Right lung (tissue), 10 donors: ENCODE measurements at places on chromosomes 7 and 10. TPM values are rescaled to one million over a fixed set of nuclear protein-coding genes. Genes with fewer than 3 reads are reported as not detected.

Gene HMX3
- not detected for polyA plus RNA-seq

Gene SPDYE9
- 0.49 TPM for polyA plus RNA-seq

Gene GNG11
- polyA plus RNA-seq: 40.9 TPM

Gene HSPA12A
- polyA plus RNA-seq: 12.8 TPM

Gene AKR1C8
- polyA plus RNA-seq: not detected

Gene LDB3
- polyA plus RNA-seq: 1.7 TPM

Gene TMEM72
- 1.5 TPM for polyA plus RNA-seq

Gene UNCX
- polyA plus RNA-seq: not detected

Gene CLRN3
- 0.12 TPM for polyA plus RNA-seq

Gene SPDYE16
- polyA plus RNA-seq: 5.3 TPM

Gene NRP1
- polyA plus RNA-seq: 140 TPM

Gene OGDHL
- 0.57 TPM for polyA plus RNA-seq

Gene SEMA3C
- 102 TPM for polyA plus RNA-seq

Gene WNT16
- polyA plus RNA-seq: not detected

- no peak for DNase-seq
Measured at GRCh38 chr7:70763961-70764691, 367.8 kb upstream of the GALNT17 start.

- DNase-seq: no peak
Measured at GRCh38 chr10:117425974-117426566, 50.8 kb upstream of the PDZD8 start.

GRCh38 chr7:122413339-122413738, 108.8 kb upstream of the FEZF1 start:
- no peak for DNase-seq

- DNase-seq: no peak
Measured at GRCh38 chr7:66964411-66964810, 31.0 kb downstream of the SBDS start.

- DNase-seq: no peak
Measured at GRCh38 chr10:123139521-123140163, 3.9 kb downstream of the HMX3 start.

- no peak for DNase-seq
Measured at GRCh38 chr7:145698526-145699262, 417.9 kb upstream of the CNTNAP2 start.

DNA sequence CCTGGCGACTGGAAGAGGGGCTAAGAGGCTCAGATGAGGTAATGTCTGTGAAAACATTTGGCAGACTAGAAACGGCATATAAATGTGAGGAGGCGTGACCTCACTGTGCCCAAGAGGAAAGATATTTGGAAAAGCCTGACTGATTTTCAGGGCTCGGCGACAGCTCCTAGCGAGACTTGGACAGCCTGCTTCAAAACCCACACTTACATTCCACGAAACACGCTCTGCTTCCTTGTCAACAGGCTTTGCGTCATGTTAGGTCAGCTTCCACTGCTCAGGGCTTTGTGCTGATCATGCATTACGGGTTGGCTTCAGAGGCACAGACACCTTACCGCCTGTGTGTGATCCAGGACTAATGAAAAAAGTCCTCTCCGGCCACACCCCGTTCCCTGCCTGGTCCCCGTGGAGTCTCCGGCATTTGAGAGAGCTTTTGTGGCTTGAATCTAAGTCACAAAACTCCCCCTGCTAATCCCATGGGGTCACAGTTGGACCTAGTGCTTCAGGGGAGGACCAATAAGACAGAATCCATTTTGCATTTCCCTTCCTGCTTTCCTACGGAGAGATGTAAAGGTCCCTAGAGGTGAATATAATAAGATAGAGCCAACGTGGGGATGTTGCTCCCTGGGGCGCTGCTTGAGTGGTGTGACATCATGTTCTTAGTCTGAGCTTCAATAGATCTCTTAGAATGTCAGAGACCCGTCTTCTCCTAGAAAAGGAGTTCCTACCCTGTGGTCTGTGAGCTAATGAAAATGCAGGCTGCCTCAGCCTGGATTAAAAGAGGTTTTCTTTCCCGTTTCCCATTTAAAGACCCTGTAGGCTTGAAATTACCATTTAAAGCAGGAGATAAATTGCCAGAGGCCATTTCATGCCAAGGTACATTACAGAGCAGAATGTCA, 25.5 kb downstream of the FGFBP3 start:
- DNase-seq: peak; percentile 63

DNA sequence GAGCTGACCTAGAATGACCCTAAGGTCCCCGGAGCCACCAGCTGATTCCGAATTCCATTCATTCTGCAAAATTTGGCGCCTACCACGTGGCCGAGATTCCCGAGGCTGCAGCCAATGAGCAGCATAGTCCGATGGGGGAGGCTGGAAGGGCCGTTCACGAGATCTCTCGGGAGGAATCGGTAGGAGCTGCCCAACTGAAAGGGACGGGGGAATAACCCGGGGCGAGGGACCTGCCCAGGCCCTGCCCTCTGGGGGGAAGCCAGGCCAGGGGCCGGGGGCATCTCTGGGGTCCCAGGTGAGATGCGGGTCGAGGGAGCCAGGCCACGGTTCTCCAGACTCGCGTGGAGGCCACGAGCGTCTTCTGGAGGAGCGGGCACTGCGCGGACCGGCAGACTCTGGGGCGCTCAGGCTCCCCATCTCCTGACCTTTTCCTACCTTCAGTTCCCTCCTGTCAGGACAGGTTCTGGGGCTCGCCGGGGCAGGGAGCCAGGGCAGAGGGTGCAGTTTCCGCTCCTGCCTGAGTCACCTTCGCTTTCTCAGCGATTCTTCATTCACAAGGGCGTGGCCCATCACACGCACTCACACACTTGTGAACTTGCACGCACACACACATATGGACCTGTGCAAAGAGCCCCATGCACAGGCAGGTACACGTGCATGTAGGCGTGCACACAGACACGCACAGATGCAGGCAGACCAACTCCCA, 173.4 kb downstream of the RNF216 start:
- no peak for DNase-seq

DNA sequence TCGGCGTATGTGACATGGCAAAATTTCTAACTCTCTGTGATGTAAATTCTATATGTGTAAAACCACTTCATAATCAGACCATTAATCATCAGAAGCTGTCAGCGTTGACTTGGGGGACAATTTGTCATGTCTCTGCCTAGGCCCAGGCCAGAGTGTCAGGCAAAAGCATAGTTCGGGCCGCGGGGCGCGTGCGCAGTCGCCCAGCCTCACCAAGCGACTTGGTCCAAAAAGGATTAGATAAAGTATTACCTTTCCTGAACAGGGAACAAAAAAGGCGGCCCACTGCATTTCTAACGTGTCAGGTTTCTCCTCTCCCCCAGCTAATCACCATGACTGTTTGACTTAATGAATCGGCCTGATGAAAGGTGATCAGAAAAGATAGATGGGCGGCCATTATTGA, 114.2 kb downstream of the EBF3 start:
- no peak for DNase-seq

GRCh38 chr10:54880996-54881395, 80.0 kb upstream of the PCDH15 start:
- DNase-seq: no peak

- DNase-seq: no peak
Measured at GRCh38 chr7:91137153-91137787, 127.0 kb upstream of the FZD1 start.

- DNase-seq: no peak
Measured at GRCh38 chr10:89357096-89357495, 20.8 kb upstream of the IFIT1B start.

GRCh38 chr7:139776486-139777132, 1.2 kb downstream of the HIPK2 start:
- DNase-seq: peak; percentile 45

GRCh38 chr10:71962901-71963300, 1.3 kb upstream of the CHST3 start:
- no peak for DNase-seq

- no peak for DNase-seq
Measured at GRCh38 chr7:151137076-151137675, 30.3 kb downstream of the GBX1 start.

- no peak for DNase-seq
Measured at GRCh38 chr7:117951691-117952280, 78.5 kb upstream of the CTTNBP2 start.

- DNase-seq: no peak
Measured at GRCh38 chr10:125881192-125881591, at the start of gene DHX32. Gene DHX32, minus strand, starts transcription at chr10:125881292. Its CDS starts 468 bp downstream, at chr10:125880824.

DNA sequence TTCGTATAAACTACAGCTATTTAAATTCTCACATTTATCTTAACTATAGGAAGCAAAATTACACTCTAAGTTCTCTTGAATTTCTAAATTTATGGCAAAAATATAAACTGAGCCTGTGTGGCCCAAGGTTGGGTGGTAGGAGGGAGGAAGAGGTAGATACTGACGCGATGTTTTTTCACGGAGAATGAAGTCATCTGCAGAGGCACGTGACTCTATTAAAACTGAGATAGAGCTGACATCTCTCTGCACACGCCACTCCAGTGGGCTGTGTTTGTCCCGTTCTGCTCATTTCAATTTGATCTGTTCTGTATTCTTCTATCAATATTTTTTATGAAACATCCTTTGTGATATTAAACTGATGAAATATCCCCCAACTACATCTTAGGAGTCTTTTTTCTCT, 286.8 kb downstream of the DNAJB6 start:
- DNase-seq: no peak

DNA sequence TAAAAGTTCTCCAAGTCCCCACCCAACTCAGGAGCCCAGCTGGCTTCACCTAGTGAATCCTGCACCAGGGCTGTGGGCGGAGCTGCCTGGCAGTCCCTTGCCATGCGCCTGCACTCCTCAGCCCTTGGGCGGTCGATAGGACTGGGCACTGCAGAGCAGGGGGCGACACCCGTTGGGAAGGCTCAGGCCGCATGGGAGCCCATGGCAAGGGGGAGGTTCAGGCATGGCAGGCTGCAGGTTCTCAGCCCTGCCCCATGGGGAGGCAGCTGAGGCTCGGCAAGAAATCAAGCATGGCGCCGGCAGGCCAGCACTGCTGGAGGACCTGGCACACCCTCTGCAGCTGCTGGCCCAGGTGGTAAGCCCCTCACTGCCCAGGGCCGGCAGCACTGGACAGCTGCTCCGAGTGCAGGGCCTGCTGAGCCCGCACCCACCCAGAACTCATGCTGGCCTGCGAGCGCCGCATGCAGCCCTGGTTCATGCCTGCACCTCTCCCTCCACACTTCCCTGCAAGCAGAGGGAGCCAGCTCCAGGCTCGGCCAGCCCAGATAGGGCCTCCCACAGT, 149.9 kb downstream of the ANKRD30A start:
- DNase-seq: no peak

GRCh38 chr10:22825841-22826240, 102.0 kb upstream of the ARMC3 start:
- DNase-seq: no peak

DNA sequence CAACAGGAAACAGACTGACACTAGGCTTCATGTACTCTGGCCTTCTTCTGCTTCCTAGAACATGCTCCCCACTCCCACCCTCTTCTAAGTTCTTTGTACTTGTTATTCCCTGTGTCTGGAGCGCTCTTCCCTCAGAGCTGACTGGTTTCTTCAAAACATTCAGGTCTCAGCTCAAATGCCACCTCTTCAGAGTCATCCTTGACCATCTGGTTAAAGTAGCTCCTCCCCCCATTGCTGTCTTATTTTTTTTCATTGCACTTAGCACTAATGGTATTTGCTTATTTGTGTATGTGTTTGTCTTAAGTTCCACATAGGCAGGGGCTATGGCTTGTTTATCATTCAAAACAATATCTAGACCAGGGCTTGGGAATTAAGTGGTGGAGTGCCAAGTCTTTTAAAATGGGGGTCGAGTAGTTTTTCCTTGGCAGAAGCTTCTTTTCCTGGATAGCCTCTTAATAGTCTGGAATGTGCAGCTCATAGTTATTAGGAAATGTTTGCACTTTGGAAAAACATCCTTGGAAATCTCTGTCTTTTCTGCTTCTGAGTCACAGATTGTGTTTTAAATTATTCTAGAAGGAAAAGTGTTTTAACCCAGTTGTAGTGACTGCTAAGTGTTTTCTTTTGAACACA, 60.0 kb downstream of the RALA start:
- DNase-seq: peak; percentile 67

GRCh38 chr7:25877802-25878789, 273.9 kb upstream of the NFE2L3 start:
- DNase-seq: no peak

DNA sequence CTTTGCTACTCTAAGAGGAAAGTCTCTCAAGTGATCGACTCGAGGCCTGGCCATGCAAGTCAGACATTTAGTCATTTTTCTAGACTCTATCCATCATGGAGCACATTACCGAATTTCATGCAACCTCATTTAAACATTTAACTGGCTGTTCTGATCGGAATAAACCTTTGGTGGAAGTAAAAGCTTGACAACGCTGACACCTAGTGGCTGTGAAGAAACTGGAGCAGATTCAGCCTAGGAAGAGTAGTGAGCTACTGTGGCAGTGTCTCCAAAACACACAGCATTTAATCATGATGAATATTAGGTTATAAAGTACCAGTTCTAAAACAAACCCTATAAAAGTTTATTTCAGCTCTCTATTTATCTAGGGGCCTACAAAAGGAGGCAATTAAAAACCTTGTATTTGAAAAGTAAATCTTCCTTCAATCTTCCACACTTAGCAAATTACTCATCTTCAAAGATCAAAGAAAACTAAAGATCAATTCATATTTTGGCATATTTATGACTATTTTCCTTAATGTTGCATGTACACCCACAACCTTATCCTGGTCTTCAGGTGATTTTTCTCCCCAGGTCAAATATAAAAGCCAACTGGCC, 175.0 kb downstream of the CTNNA3 start:
- DNase-seq: peak; percentile 39

DNA sequence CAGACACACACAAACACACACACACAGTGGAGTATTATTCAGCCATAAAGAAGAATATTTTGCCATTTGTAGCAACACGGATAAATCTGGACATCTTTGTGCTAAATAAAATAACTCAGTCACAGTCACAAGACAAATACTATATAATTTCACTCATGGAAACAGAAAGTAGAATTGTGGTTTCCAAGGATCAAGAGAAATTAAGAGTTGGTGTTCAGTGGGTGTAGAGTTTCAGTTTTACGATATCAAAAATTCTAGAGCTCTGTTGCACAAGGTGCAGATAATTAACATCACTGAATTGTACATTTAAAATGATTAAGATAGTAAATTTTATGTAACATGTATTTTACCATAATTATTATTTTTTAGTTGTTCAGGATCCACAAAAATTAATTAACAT, 1235.0 kb downstream of the XPNPEP1 start:
- no peak for DNase-seq

DNA sequence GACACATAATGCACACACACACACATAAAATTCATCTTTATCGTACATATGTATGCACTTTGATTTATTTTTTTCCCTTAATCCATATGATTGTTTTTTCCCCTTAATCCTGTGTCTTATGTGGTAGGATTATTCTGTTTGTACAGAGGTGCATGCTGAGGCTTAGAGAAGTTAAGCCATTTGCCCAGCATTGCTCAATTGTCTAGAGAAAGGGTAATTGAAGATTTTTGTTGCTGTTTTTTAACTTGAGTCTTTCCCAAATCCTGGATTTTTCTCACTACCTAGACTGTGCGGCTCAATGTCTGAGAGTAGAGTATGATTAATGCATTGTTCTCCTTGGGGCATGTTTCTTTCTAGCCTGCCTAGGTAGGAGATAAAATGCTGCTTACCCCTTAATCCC, 35.0 kb downstream of the WBP1L start:
- no peak for DNase-seq

GRCh38 chr10:91797048-91797690, 1.1 kb upstream of the TNKS2 start:
- DNase-seq: peak; percentile 2

- DNase-seq: no peak
Measured at GRCh38 chr10:79189181-79189580, 120.4 kb downstream of the ZMIZ1 start.
